ENCODE measurements at places on chromosomes 3 and 15. TPM values are rescaled to one million over a fixed set of nuclear protein-coding genes. Genes with fewer than 3 reads are reported as not detected.

Gene RTP1
- total RNA-seq, result not detected

DNA sequence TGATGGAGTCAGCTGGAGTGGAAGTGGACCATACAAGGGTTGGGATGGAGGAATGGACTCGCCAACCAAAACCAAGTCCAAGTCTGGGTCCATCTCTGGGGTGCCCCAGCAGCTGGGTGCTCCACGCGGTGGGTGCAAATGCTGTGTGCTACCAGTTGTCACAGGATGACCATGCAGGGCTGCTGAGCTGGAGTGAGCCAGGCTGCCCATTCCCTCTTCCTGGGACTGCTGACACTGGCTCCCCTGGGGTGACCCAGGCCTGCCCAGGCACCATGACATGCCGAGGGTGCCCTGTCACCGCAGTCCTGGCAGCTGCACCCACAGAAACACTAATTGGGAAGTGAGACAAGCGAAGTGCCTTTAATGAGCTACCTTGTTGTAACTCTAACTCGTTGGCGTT is 140.2 kb downstream of the TPRA1 start:
- peaks cover 17% of the 10 kb centered on the region for H3K27me3 ChIP-seq
- no peak overlapping the region for H3K27ac ChIP-seq
- H3K36me3 ChIP-seq, result no peaks in the 10 kb centered on the region
- H3K4me3 ChIP-seq, result no peak overlapping the region

DNA sequence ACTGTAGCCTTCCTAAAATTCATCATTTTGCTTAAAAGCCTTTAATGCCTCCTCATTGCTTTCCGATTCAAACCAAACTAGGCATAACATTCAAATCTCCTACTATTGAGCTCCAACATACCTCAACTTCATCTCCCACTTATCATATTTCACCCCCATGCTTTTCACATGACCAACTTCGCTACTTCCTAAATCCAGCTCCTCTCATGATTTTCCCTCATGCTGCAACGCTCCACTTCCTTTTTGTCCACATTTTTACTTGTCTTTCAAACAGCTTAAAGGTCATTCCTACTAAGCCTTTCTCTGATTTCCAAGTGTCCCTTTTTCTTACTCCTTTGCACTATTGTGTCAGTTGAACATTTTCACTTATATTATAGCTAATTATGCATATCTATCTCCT is 20.3 kb upstream of the ANXA2 start:
- H3K4me1 ChIP-seq, result peaks cover 28% of the 10 kb centered on the region
- H3K4me3 ChIP-seq, result no peak overlapping the region
- no peak overlapping the region for H3K27ac ChIP-seq

DNA sequence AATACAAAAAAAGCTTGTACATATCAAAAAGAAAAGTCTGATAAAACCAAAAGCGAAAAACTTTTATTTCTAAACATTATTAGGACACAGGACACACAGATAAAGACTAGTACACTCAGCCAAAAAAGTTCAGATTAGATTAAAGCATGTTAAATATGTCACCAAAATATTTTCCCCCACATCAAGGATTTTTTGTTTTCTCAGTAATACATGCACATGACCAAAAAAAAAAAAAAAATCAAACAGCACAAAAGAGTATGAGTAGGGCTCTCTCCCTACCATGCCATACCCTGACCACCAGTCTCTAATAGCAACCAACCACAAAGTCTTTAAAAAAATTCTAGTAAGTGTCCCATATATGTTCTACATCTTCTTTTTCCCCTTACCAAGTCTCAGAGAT is 77.4 kb downstream of the LRRFIP2 start:
- H3K4me3 ChIP-seq, result no peak overlapping the region
- peak; percentile 30 for DNase-seq
- H3K4me1 ChIP-seq, result peaks cover 37% of the 10 kb centered on the region
- H3K27me3 ChIP-seq, result no peaks in the 10 kb centered on the region
- peaks cover 2% of the 10 kb centered on the region for H3K36me3 ChIP-seq

Gene RRP9
- total RNA-seq, result 30.1 TPM

GRCh38 chr3:152870027-152870426 is 35.1 kb downstream of the P2RY1 start:
- no peak overlapping the region for H3K27ac ChIP-seq
- H3K4me1 ChIP-seq, result no peaks in the 10 kb centered on the region
- H3K27me3 ChIP-seq, result no peaks in the 10 kb centered on the region
- no peak for DNase-seq
- no peaks in the 10 kb centered on the region for H3K36me3 ChIP-seq

DNA sequence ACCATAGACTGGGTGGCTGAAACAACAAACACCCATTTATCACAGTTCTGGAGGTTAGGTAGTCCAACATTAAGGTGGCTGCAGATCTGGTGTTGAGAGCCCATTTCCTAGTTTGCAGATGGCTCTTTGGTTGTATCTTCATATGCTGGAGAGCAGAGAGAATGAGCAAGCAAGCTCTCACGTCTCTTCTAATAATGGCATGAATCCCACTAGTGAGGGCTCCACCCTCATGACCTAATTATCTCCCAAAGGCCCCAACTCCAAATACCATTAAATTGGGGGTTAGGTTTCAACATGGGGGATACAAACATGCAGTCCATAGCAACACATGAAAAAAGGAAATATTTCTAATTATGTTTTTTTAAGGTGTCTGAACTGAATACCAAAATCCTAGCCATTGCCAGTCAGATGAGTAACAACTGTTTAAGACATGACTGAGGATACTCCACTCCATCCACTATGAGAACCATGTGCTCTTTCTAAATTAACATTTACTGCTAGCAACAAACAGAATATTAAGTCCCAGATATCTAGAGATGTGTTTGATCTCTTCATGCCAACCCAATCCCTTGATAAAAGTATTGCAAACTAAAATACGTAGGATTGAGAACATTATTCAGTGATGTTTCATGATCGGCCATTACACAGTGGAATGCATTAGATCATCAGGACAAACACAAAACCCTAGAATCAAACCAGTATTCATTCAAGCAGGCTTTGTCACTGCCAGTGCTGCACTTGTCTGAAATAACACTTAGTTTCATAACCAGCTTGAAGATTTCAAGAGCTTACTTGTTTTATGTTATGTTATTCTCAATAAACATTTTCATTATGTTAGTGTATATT is 340.3 kb downstream of the SLC9A9 start:
- DNase-seq, result no peak
- no peaks in the 10 kb centered on the region for H3K4me1 ChIP-seq
- no peaks in the 10 kb centered on the region for H3K36me3 ChIP-seq
- no peak overlapping the region for H3K4me3 ChIP-seq
- no peak overlapping the region for H3K27ac ChIP-seq
- H3K27me3 ChIP-seq, result no peaks in the 10 kb centered on the region

DNA sequence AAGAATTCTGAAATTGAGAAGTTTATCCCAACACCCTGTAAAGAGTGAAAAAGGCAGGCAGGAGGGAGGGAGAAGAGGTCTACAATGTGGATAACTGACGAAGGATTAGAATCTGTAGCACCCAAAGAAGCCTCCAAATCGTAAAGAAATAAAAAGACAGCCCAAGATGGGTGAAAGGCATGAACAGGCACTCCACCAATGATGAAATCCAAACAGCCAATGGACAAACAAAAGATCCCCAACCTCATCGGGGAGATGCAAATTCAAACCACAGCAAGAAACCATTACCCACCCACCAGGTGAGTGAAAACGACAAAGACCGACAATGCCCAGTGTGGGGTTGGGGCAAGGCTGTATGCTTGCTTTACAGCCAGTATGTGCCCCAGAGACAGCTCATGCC is 85.6 kb downstream of the IQSEC1 start:
- no peaks in the 10 kb centered on the region for H3K36me3 ChIP-seq
- H3K27me3 ChIP-seq, result peaks cover 8% of the 10 kb centered on the region
- H3K27ac ChIP-seq, result no peak overlapping the region
- no peak overlapping the region for H3K4me3 ChIP-seq
- no peak for DNase-seq

GRCh38 chr15:91099616-91099994 is 452 bp upstream of the SV2B start:
- H3K27ac ChIP-seq, result no peak overlapping the region
- peak; percentile 7 for DNase-seq
- H3K36me3 ChIP-seq, result no peaks in the 10 kb centered on the region
- no peak overlapping the region for H3K4me3 ChIP-seq
- peaks cover 26% of the 10 kb centered on the region for H3K27me3 ChIP-seq
- H3K4me1 ChIP-seq, result no peaks in the 10 kb centered on the region

DNA sequence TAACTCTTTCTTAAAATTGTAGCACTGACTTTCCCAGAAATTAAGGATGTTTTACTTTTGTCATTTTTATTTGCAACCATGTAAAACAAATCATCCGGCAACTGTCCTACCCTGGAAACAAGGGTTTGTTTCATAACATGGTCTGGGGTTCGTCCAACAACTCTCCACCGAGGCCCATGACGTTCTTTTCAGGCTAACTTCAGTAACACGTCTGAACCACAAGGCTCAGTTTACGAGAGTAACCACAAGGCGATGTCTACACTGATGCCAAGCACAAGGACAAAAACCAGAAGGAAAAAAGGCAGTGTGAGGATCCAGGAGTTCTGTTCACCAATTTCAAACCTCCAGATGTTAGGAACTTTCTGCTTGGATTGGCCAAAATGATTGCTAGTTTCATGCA is 546.1 kb downstream of the NTRK3 start:
- H3K4me1 ChIP-seq, result no peaks in the 10 kb centered on the region
- no peaks in the 10 kb centered on the region for H3K36me3 ChIP-seq
- no peak overlapping the region for H3K4me3 ChIP-seq
- H3K27me3 ChIP-seq, result no peaks in the 10 kb centered on the region
- H3K27ac ChIP-seq, result no peak overlapping the region

GRCh38 chr3:72186400-72186855 is 401.5 kb upstream of the PROK2 start:
- peaks cover 2% of the 10 kb centered on the region for H3K27me3 ChIP-seq
- no peak overlapping the region for H3K4me3 ChIP-seq
- DNase-seq, result peak; percentile 77
- H3K4me1 ChIP-seq, result peaks cover 14% of the 10 kb centered on the region
- no peaks in the 10 kb centered on the region for H3K36me3 ChIP-seq
- no peak overlapping the region for H3K27ac ChIP-seq

DNA sequence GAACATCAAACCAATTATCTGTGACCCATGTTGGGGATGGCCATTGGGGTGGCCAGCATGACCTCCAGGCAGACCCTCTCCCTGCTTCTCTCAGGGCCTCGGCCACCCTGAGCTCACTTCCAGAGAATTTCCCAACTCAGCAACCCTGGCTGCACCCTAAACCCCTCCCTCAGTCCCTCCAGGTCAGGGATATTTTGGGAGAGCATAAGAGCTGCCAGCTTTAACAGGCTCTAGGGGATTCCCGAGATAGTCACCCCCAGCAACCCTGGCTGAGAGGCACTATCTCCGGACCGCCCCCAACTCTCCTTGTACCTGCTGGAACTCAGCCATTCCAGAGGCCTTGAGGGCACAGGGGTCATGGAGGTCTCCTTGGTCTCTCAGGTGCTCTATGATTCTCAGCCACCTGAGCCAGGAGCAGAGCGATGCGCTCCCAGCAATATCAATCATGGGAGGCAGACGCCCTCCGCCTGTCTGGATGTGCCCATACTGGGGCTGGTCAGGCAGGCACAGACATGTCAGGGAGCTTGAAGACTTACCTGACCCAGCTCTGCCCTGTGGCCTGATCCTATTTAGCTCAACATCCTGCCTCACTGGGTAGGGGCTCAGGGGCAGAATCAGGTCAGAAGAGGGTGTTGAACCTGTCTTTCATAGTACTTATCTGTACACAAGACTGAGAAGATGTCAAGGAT is 34.9 kb upstream of the CILP start:
- no peak for DNase-seq
- H3K27me3 ChIP-seq, result no peaks in the 10 kb centered on the region
- no peaks in the 10 kb centered on the region for H3K36me3 ChIP-seq
- no peak overlapping the region for H3K4me3 ChIP-seq
- no peaks in the 10 kb centered on the region for H3K4me1 ChIP-seq

GRCh38 chr3:127457094-127457475 is 133.4 kb downstream of the TPRA1 start:
- H3K27ac ChIP-seq, result no peak overlapping the region
- DNase-seq, result peak; percentile 50
- H3K4me3 ChIP-seq, result no peak overlapping the region

Gene OXTR
- total RNA-seq, result 0.67 TPM

Gene PEX5L
- not detected for total RNA-seq

Gene SHC4
- not detected for total RNA-seq

- no peak overlapping the region for H3K27ac ChIP-seq
- no peaks in the 10 kb centered on the region for H3K4me1 ChIP-seq
- H3K4me3 ChIP-seq, result no peak overlapping the region
- no peaks in the 10 kb centered on the region for H3K27me3 ChIP-seq
- H3K36me3 ChIP-seq, result no peaks in the 10 kb centered on the region
Measured at GRCh38 chr3:60792249-60792852, 458.9 kb downstream of the FHIT start.

All from endothelial cell of umbilical vein (primary cell).